B cell (primary cell): ENCODE measurements at places on chromosomes 1 and 21. TPM values are rescaled to one million over a fixed set of nuclear protein-coding genes. Genes with fewer than 3 reads are reported as not detected.

- H3K4me3 ChIP-seq = no peak overlapping the region
- DNase-seq = no peak
- H3K27ac ChIP-seq = no peak overlapping the region
- no peaks in the 10 kb centered on the region for H3K27me3 ChIP-seq
- H3K36me3 ChIP-seq = no peaks in the 10 kb centered on the region
These were observed 374.9 kb upstream of the BRINP3 start for GRCh38 chr1:190852611-190853010.

DNA sequence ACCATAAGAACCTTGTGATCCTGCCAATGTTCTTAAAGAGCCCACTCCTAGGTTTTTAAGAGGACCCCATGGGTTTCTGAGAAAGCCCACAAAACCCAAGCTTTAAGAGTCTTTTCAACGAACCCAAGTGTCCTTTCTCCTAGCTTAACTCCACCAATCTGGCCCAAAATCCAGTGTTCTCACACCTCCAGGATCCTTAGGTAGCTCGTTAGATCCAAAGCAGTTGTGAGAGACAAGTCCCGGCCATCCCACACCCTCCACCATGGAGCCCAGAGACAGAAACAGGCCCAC lies 1.7 kb downstream of the DENND4B start:
- no peaks in the 10 kb centered on the region for H3K27me3 ChIP-seq
- peaks cover 29% of the 10 kb centered on the region for H3K4me1 ChIP-seq
- H3K36me3 ChIP-seq = peaks cover 15% of the 10 kb centered on the region
- DNase-seq = no peak
- H3K27ac ChIP-seq = peak overlapping the region; percentile 98
- H3K4me3 ChIP-seq = peak overlapping the region; percentile 85

Gene OR2T2
- 3.9 and 4.4 TPM in 2 replicates for total RNA-seq

Gene FCER1G
- total RNA-seq = 0.76 and 1.7 TPM in 2 replicates

DNA sequence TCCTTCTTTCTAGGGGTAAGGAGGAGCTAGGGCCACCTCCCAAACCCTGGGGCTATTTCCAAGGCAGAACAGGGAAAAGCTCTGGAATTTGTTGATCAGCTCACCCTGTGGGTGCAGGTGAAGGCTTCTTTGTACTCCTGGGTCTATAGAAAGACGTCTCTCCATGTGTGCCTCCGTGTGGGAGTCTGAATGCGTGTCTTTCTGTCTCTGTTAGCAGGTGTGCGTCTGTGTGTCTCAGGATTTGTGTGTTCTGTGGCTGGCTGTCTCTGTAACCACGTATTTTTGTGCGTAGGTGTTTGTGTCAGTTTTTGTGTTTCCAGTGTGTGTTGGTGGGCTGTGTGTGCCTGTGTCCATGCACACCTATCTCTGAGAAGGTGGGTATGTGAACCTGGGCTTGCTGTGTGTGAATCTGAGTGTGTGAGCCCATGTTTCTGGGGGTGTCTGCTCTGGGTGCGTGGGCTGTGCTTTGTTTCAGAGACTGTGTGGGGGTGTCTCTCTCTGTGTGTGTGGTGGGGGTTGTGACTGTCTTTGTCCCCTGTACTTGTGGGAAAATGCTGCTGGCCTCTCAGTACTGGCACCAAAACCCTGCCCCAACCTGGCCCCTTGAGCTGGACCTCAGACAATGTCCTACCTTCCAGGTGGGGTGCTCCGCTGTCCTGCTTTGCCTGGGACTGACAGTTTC lies 12.7 kb upstream of the ETV3L start:
- H3K27ac ChIP-seq = no peak overlapping the region
- peaks cover 5% of the 10 kb centered on the region for H3K27me3 ChIP-seq
- peaks cover 3% of the 10 kb centered on the region for H3K4me1 ChIP-seq
- no peak for DNase-seq
- no peak overlapping the region for H3K4me3 ChIP-seq

Gene TDRD10
- not detected in 2 replicates for total RNA-seq

Gene TRIM67
- 0.05 TPM in 1 of 2 replicates, not detected in the other for total RNA-seq

GRCh38 chr1:158830904-158831507 lies at the start of gene MNDA:
Gene MNDA, plus strand, starts transcription at chr1:158831351. Its CDS starts 10,803 bp downstream, at chr1:158842154.
- H3K27ac ChIP-seq = peak within 1 kb of the TSS; percentile 72
- H3K4me3 ChIP-seq = peak within 1 kb of the TSS; percentile 59
- no peaks in the 10 kb centered on the region for H3K36me3 ChIP-seq
- no peaks in the 10 kb centered on the region for H3K27me3 ChIP-seq

DNA sequence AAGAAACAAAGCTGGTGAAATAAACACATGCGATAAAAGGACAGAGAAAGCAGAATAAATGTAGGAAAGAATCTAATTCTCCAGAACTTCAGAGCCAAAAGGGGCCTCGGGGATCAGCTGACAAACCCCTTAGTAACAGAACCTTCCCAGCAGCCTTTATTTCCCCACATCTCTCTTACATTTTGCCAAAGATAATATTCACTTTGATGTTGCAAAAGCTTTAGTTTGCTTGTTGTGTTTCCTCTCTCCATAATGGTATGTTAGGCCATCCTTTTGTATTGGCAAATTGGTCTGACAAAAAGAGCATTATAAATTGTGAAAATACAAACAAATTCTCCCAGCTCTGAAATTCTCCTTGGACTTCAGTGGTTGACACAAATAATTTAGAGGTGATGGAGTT lies 54.9 kb downstream of the OPTC start:
- no peaks in the 10 kb centered on the region for H3K4me1 ChIP-seq
- DNase-seq = no peak
- H3K4me3 ChIP-seq = no peak overlapping the region

Gene RGSL1
- not detected in 2 replicates for total RNA-seq

GRCh38 chr1:11198257-11198656 lies 9.1 kb downstream of the ANGPTL7 start:
- no peak overlapping the region for H3K27ac ChIP-seq
- no peak overlapping the region for H3K4me3 ChIP-seq
- no peaks in the 10 kb centered on the region for H3K27me3 ChIP-seq

DNA sequence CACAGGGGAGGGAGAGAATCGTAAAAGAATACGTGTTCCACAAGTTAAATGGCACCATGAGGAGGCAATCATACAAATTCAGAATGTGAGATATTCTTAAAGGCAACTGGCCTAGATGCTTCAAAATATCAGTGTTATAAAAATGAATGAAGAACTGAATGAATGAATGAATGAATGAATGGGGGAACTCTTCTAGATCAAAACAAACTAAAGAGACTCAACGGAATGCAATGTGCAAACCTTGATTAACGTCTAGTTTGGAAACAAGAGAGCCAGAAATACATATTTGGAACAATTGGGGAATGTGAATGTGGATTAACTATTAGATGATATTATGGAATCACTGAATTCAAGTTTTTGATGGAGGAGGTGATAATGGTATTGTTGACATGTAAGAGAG lies 16.8 kb downstream of the CFAP45 start:
- H3K27ac ChIP-seq = no peak overlapping the region
- H3K36me3 ChIP-seq = no peaks in the 10 kb centered on the region
- no peak overlapping the region for H3K4me3 ChIP-seq
- H3K27me3 ChIP-seq = no peaks in the 10 kb centered on the region
- no peaks in the 10 kb centered on the region for H3K4me1 ChIP-seq
- no peak for DNase-seq

Gene TMEM82
- total RNA-seq = not detected in 2 replicates

Gene AGT
- total RNA-seq = not detected in 2 replicates

- no peak overlapping the region for H3K4me3 ChIP-seq
- peak; percentile 84 for DNase-seq
- no peaks in the 10 kb centered on the region for H3K27me3 ChIP-seq
- H3K4me1 ChIP-seq = peaks cover 32% of the 10 kb centered on the region
- H3K36me3 ChIP-seq = no peaks in the 10 kb centered on the region
These were observed 47.4 kb upstream of the LBR start for GRCh38 chr1:225474986-225475820.

Gene SPATA45
- total RNA-seq = 0.64 TPM in 1 of 2 replicates, not detected in the other

DNA sequence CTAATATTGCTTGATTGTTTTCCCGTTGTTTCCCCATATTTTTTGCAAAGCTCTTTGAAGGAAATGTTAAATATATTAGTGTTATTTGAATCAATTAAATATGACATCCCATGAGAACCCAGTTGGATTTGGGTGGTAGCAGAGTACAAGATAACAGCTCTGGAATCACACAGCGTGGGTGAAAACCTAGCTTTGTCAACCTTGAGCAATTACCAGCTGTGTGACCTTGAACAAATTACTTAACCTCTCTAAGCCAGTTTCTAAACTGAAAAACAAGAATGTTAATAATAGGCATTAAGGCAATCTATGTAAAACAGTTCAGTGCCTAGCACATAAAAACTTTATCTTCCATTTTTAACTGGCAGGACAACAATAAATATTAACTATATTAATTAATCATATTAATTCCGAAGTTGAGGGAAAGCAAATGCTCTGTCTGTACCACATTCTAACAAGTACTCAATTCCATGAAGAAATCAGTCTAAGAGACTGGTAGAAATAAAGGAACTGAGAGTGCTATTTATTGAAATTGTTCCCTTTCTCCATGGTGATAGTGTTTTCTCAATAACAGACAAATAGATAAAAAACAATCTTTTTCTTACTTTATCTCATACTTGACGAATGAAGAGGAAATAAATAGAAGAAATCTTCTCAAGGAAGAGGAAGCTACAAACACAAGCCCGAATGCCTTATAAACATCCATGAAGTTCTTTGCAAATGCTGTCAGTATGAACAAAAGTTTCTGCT lies 27.0 kb downstream of the DNASE2B start:
- H3K27ac ChIP-seq = no peak overlapping the region
- H3K27me3 ChIP-seq = no peaks in the 10 kb centered on the region
- DNase-seq = no peak
- no peaks in the 10 kb centered on the region for H3K36me3 ChIP-seq
- H3K4me3 ChIP-seq = no peak overlapping the region

Gene RHCE
- not detected in 2 replicates for total RNA-seq

DNA sequence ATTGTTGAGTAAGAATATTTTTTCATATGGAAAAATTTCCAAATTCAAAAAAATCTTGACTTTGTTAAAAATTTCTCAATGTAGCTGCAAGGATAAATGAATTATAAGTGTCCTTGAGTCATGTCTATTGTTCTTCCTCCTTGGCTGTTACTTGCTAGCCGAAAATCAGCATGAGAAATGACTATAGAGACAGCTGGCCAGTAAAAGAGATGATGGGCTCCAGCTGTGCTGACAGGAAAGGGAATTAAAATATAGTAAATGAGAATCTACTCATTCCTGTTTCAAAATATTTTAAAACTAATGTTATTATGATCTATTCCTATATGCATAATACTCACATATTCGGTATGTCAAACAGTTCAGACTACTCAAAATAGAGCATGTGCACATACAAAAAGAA lies 1292.6 kb downstream of the BRINP3 start:
- no peak overlapping the region for H3K4me3 ChIP-seq
- no peaks in the 10 kb centered on the region for H3K27me3 ChIP-seq
- no peak overlapping the region for H3K27ac ChIP-seq
- H3K4me1 ChIP-seq = no peaks in the 10 kb centered on the region

DNA sequence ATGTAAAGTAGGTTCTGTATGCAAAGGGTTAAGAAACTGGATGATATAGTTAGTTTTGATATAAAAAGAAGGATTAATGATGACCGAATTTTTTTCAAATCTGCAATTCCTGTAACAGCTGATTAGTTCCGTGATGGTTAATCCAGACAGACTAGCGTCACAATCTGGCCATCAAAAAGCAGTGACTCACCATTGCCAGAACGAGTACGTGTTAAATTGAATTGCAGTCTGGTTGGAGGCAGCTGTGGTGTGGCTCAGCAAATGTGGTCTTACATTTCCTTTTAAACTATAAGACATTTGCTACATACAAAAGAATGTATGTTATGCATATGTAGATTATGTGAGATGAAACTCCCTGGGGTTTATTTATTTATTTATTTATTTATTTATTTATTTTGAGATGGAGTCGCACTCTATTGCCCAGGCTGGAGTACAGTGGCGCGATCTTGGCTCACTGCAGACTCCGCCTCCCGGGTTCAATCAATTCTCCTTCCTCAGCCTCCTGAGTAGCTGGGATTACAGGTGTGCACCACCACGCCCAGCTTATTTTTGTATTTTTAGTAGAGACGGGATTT lies 139.8 kb downstream of the RYR2 start:
- DNase-seq = no peak
- H3K4me1 ChIP-seq = no peaks in the 10 kb centered on the region
- no peak overlapping the region for H3K27ac ChIP-seq
- H3K36me3 ChIP-seq = no peaks in the 10 kb centered on the region
- no peaks in the 10 kb centered on the region for H3K27me3 ChIP-seq

Gene HSD11B1
- not detected in 2 replicates for total RNA-seq

Gene NLRP3
- 1.00 and 1.4 TPM in 2 replicates for total RNA-seq

Gene AMY1A
- total RNA-seq = not detected in 2 replicates

Gene ICOSLG
- total RNA-seq = 124 and 127 TPM in 2 replicates

DNA sequence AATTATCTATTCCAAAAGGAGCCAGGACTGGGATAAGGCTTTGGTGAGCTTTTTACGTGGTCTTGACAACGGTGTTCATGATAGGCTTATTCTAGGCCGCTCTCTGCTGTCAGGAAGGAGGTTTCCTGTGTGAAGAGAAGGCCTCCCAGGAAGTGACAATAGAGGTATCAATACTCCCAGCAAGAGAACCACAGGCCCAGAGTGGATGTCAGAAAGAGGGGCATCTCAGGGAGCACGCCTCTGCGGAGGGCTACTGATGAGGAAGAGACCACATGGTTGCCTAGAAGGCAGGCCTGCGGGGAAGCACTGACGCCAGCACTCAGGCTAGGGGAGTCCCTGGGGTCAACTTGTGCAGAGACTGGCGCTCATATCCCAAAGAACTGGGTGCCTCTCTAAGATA lies 60.4 kb downstream of the ITPKB start:
- H3K27me3 ChIP-seq = no peaks in the 10 kb centered on the region
- no peak for DNase-seq
- no peak overlapping the region for H3K4me3 ChIP-seq
- H3K4me1 ChIP-seq = peaks cover 98% of the 10 kb centered on the region
- peak overlapping the region; percentile 94 for H3K27ac ChIP-seq

GRCh38 chr1:10252508-10252907 lies 42.1 kb downstream of the KIF1B start:
- H3K4me3 ChIP-seq = no peak overlapping the region
- H3K27me3 ChIP-seq = no peaks in the 10 kb centered on the region
- no peaks in the 10 kb centered on the region for H3K36me3 ChIP-seq
- no peaks in the 10 kb centered on the region for H3K4me1 ChIP-seq

DNA sequence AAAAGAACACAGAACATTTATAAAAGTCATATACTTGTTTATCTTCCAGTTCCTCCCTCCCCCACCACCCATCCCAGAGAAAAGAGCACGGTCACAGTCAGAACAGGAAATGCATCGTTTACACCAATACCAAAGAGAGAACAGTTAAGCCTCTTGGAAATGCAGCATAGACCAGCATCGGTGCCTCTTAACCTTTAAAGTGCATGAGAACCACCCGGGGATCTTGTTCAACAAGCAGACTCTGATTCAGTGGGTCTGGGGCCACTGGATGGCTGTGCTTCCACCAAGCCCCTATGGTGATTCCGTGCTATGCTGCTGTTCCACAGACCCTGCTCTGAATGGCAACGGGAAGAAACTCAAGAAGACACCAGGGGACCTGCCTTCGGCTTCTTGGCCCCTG lies 19.2 kb downstream of the FAM89A start:
- H3K27ac ChIP-seq = no peak overlapping the region
- no peaks in the 10 kb centered on the region for H3K4me1 ChIP-seq
- H3K36me3 ChIP-seq = no peaks in the 10 kb centered on the region
- no peak overlapping the region for H3K4me3 ChIP-seq

- no peaks in the 10 kb centered on the region for H3K36me3 ChIP-seq
- DNase-seq = no peak
- peaks cover 11% of the 10 kb centered on the region for H3K4me1 ChIP-seq
- H3K27me3 ChIP-seq = no peaks in the 10 kb centered on the region
- H3K4me3 ChIP-seq = no peak overlapping the region
- no peak overlapping the region for H3K27ac ChIP-seq
These were observed 7.0 kb upstream of the LAMC2 start for GRCh38 chr1:183179033-183179432.

Gene HES3
- not detected in 2 replicates for total RNA-seq
